ENCODE measurements at places on chromosomes 3 and 15. TPM values are rescaled to one million over a fixed set of nuclear protein-coding genes. Genes with fewer than 3 reads are reported as not detected.

C2CD4A gene
- 0.18 TPM for polyA plus RNA-seq

IP6K2 gene
- 214 TPM for polyA plus RNA-seq

WDR93 gene
- 2.3 TPM for polyA plus RNA-seq

ADAMTS9 gene
- 139 TPM for polyA plus RNA-seq

FBXO40 gene
- 0.06 TPM for polyA plus RNA-seq

ROBO1 gene
- 127 TPM for polyA plus RNA-seq

IMPG2 gene
- 0.41 TPM for polyA plus RNA-seq

ARHGAP31 gene
- 12.5 TPM for polyA plus RNA-seq

CYP11A1 gene
- polyA plus RNA-seq: 1.2 TPM

MGLL gene
- polyA plus RNA-seq: 24.9 TPM

DPH3 gene
- 27.8 TPM for polyA plus RNA-seq

Measured in right renal cortex interstitium (tissue), 3 donors.